ENCODE measurements at places on chromosomes 1 and 21. TPM values are rescaled to one million over a fixed set of nuclear protein-coding genes. Genes with fewer than 3 reads are reported as not detected.

DNA sequence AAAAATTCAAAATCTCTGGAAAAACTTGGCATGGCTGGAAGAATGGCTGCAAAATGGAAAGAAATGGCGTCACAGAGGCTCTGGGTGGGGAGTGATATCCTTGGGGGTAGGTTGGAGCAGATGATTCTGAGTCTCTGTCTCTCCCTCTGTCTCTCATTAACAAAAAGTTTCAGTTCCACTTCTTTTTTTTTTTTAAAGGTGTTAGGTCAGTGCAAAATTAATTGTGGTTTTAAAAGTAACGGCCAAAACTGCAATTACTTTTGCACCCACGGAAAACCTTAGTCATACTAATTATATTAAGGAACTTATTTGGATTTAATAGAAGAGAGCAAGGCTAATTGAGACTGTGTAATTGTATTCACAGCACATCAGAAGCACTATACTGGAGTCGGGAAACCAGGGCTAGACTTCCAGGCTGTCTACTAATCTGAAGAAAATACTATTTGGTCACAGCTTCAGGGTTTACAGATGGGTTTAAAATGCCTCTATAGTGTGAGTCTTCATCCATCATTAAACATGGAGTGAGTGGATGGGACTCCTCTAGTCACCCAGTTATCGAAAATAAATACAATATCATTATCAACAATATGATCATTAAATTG, 289.1 kb upstream of the PLD5 start:
- H3K27ac ChIP-seq: no peak overlapping the region
- DNase-seq: no peak
- no peak overlapping the region for H3K4me3 ChIP-seq
- H3K36me3 ChIP-seq: no peaks in the 10 kb centered on the region

FASLG gene
- total RNA-seq: not detected

AMIGO1 gene
- total RNA-seq: 10.0 TPM

HSD3B1 gene
- total RNA-seq: not detected

JMJD4 gene
- total RNA-seq: 28.9 TPM

GRCh38 chr1:86472152-86472551, 3.4 kb downstream of the CLCA1 start:
- H3K27ac ChIP-seq: no peak overlapping the region
- H3K27me3 ChIP-seq: no peaks in the 10 kb centered on the region
- H3K4me1 ChIP-seq: no peaks in the 10 kb centered on the region
- no peak for DNase-seq
- no peak overlapping the region for H3K4me3 ChIP-seq

- H3K27me3 ChIP-seq: no peaks in the 10 kb centered on the region
- H3K36me3 ChIP-seq: no peaks in the 10 kb centered on the region
- no peak overlapping the region for H3K27ac ChIP-seq
Measured at GRCh38 chr1:59225594-59226316, 71.1 kb upstream of the FGGY start.

DNA sequence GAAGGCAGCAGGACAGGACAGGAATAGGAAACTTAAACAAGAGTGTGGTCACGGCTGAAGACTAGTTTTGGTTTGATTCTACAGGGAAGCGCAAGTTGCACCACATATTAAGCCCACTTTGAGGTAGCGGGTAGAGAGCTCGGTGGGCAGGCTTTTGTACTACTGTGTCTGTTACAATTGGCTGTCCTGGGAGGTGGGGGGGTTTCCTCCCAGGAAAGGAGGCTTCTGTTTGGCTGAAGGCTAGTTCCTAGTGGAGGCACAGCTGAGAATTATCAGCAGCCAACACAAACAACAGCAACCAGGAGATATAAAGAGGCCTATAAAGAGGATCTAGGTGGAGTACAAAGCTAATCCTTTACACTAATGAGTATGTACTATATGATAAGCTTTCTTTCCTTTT, 62.7 kb downstream of the ZNF648 start:
- H3K4me1 ChIP-seq: no peaks in the 10 kb centered on the region
- no peak overlapping the region for H3K27ac ChIP-seq
- DNase-seq: no peak
- no peaks in the 10 kb centered on the region for H3K36me3 ChIP-seq
- H3K27me3 ChIP-seq: no peaks in the 10 kb centered on the region

- no peak overlapping the region for H3K4me3 ChIP-seq
- H3K4me1 ChIP-seq: no peaks in the 10 kb centered on the region
- no peaks in the 10 kb centered on the region for H3K27me3 ChIP-seq
- no peak for DNase-seq
Measured at GRCh38 chr1:154657556-154657955, 49.6 kb upstream of the ADAR start.

RAB25 gene
- total RNA-seq: 2.4 TPM

DNA sequence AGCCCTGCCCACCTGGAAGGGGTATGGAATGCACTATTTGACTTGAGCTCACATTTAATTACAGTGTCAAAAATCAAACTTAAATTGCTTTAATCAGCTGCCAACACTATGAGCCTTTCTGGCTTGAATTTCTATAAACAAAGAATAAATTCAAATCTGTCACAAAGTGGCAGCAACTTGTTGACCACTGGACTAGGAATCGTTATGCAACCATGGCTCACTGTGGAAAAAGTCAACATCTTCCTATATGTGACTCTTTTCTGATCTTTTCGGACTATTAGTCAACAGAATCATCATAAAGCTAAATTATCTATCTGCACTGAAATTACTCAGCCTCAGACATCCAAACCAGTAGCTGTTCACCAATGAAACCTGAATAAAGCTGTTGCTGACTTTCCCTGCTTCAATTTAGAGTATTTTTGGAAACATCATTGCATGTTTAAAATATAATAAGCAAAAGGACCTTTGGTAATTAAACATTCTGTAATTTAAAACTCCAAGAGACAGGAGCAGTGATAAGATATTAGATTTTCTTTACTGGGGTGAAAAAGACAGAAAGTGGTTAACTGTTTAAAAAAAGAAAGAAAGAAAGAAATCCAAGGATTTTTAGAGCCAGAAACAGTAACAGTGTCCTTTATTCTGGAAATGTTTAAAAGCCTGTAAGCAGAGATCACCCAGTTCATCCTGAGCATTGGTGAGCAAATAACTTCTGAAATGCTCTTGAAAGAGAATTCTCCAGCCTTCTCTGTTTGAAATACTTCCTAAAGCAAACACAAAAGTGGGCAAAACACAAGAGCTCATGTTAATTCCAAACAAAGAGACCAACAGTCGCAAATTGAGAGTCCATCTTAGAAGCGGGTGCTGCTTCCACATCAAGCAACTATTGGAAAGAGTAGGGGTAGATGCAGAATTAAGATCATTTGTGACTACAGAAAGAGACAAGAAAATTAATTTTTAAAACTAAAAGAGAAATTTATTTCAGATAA, 26.2 kb upstream of the ERG start:
- H3K4me1 ChIP-seq: no peaks in the 10 kb centered on the region

- no peak overlapping the region for H3K27ac ChIP-seq
- peaks cover 9% of the 10 kb centered on the region for H3K4me1 ChIP-seq
- no peaks in the 10 kb centered on the region for H3K27me3 ChIP-seq
- no peaks in the 10 kb centered on the region for H3K36me3 ChIP-seq
- no peak for DNase-seq
Measured at GRCh38 chr1:119008483-119009311, 20.6 kb upstream of the TBX15 start.

OR2AK2 gene
- total RNA-seq: not detected

GRCh38 chr1:204477036-204477740, 17.4 kb downstream of the PIK3C2B start:
- H3K27me3 ChIP-seq: no peaks in the 10 kb centered on the region
- no peak for DNase-seq
- no peaks in the 10 kb centered on the region for H3K36me3 ChIP-seq
- H3K4me3 ChIP-seq: no peak overlapping the region
- H3K4me1 ChIP-seq: peaks cover 1% of the 10 kb centered on the region

EVA1C gene
- total RNA-seq: 48.8 TPM

DNA sequence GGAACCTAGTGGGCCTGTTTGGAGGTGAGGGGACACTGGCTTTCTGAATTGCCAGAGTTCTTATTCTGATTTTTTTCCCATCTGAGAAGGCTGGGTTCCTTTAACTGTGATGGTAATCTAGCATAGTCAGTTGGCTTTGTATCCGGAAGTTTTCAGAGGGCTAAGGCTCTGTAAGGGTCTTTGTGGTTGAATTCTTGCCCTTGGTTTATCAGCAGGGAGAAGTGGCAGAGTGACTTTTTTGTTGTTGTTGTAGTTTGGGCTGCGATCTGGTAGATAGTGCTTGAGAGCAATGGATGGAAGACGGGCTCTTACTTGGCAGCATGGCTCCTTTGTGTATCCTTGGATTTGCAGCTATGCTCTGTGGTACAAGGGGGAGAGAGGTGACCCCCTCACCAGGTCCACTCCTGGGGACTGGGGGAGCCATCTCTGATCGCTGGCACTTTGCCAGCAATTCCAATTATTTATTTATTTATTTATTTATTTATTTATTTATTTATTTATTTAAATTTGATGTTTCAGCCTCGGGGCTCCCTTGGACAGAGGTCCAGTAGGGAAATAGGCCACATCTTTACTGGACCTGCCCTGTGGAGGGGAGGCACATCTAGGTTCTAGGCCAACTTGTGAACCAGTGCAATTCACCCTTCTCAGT, 18.5 kb downstream of the TCP10L start:
- no peak overlapping the region for H3K4me3 ChIP-seq
- no peaks in the 10 kb centered on the region for H3K36me3 ChIP-seq
- H3K27ac ChIP-seq: no peak overlapping the region
- DNase-seq: no peak
- H3K27me3 ChIP-seq: no peaks in the 10 kb centered on the region
- H3K4me1 ChIP-seq: peaks cover 4% of the 10 kb centered on the region

DNA sequence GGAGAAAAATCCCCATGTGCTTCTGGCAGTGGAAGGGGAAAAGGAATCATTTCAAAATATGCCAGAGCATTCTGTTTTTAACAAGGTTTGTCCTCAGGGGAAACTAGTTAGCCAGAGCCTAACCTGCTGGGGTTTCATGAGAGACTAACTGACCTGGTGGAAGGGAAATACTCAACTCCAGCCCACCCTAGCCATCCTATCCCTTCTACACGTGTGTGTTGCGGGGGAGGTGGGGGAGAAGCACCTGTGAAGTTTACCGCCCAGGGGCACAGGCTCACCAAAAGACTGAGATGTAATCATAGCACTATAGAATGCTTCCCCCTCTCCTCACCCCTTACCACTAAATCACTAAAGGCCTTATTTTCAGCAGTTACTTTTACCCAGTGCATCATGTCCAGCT, 139.5 kb downstream of the GRIK3 start:
- no peaks in the 10 kb centered on the region for H3K27me3 ChIP-seq
- no peak overlapping the region for H3K4me3 ChIP-seq
- no peaks in the 10 kb centered on the region for H3K4me1 ChIP-seq

DNA sequence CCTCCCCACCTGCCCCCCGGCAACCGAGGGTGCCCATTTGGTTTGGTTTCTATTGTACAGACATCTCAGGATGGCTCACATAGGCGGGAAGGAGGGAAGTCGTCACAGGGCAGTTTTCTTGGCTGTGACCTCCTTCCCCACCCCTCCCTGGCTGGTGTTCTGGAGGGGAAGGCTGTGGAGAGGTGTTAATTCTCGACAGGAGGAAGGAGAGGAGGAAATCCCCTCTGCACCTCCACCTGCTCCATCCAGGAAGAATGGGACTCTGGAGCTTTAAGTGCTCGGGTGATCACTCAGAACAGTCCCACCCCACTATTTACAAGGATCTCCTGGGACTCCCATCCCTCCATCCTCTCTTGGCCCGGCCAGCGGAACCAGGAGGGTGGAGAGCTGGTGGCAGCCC, 7.6 kb downstream of the MEX3A start:
- no peaks in the 10 kb centered on the region for H3K36me3 ChIP-seq
- no peak overlapping the region for H3K4me3 ChIP-seq
- no peak for DNase-seq
- H3K27ac ChIP-seq: no peak overlapping the region

DNA sequence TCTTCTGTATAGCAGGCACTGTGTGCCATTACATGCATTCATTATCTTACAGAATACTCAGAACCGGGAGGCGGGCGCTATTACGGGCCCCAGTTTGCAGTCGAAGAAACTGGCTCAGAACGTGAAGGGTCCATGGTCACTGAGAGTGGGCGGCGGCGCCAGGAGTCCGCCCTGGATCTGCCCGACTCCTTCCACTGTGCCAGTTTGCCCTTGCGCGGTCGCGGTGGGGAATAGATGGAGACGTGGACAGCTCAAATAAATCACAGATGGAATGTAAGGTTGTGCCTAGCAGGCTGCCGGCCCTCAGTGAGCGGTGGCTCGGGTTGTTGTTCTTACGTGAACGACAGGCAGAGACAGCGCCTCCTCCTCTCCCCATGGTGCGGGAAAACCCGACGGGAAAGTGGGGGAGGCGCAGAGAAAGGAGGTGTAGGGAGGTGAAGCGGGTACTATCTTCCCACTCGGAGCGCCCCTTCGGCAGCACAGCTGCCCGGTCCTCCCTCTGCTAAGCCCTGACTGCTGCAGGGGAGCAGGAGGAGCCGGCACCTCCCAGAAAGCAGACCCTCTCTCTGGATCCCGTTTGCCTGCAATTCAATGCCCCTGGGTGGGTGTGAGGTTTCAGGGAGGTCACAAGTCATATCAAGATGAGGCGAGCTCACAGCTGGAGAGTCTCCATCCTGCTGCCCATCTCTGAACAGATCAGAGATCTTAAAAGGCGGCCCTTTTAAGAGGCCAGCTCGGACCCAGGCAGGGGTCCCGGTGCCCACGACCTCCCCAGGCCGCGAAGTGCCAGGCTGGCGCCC, 1.1 kb downstream of the COL9A2 start:
- DNase-seq: no peak
- peak overlapping the region; percentile 31 for H3K4me3 ChIP-seq
- H3K4me1 ChIP-seq: peaks cover 6% of the 10 kb centered on the region
- no peak overlapping the region for H3K27ac ChIP-seq

DNA sequence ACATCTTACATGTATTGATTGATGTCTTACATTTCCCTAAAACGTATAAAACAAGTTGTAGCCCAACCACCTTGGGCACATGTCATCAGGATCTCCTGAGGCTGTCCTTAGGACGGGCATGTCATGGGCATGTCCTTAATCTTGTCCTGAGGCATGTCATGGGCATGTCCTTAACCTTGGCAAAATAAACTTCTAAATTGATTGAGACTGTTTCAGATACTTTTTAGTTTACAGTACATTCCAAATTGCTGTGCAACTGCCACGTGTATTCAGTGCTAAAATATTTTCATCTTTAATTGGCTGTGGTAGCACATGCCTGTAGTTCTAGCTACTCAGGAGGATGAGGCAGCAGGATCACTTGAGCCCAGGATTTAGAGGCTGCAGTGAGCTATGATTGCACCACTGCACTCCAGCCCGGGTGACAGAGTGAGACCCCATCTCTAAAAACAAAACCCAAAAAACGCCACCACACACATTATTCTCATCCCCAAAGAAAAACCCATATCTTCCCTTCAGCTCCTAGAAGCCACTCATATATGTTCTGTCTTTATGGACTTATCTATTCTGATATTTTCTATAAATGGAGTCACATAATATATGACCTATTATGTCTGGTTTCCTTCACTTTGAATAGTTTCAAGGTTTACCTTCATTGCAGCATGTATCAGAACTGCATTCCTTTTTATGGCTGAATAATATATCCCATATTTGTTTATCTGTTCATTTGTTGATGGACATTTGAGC, 96.0 kb upstream of the BTG3 start:
- H3K4me1 ChIP-seq: no peaks in the 10 kb centered on the region
- no peaks in the 10 kb centered on the region for H3K36me3 ChIP-seq
- no peaks in the 10 kb centered on the region for H3K27me3 ChIP-seq
- no peak overlapping the region for H3K27ac ChIP-seq
- DNase-seq: no peak

All from ovary (tissue), 10 donors.